ENCODE measurements at places on chromosomes 11 and 22. TPM values are rescaled to one million over a fixed set of nuclear protein-coding genes. Genes with fewer than 3 reads are reported as not detected.

GRCh38 chr11:125957618-125958332 lies 11.9 kb downstream of the VSIG10L2 start:
- DNase-seq = no peak

DNA sequence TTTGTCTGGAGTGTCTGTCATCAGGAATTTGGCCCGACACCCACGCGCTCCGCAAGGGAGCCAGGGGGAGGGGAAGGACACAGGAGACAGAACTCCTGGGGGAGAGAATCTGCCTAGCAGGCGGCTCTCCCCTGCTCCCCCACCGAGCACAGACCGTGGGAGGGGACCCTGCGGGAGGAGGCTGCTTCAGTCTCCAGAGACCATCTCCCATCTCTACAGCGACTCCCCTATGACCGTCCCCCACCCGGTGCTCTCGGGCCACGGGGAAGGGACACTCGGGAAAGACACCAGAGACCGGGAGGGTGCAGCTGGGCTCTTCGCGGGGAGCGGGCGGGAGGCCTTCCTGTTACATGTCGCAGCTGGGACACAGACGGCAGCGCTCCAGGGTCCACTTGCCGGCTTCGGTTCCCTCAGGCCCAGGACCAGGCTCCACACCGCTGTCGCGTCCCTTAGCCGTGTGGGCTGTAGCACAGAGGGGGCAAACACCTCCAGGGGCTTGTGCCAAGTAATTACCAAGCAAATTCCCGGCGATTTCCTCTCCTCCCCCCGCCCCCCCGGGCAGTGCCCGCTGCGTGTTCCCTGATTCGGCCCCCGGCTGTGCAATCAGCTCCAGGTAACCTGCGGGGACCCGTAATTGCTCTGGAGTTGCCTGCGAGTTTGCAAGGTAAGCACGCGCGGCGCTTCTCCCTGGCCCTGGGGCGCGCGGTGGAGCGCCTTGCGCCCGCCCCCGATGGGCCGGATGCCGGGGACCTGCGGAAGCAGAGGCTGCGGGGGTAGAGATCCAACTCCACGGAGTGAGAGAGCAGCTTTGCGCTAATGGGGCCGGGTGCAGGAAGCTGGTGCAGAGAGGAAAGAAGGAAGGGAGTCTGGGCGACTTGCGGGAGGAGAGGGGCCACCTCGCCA lies 155.1 kb upstream of the CADM1 start:
- no peak for DNase-seq

OR52A1 gene
- total RNA-seq = not detected

DNA sequence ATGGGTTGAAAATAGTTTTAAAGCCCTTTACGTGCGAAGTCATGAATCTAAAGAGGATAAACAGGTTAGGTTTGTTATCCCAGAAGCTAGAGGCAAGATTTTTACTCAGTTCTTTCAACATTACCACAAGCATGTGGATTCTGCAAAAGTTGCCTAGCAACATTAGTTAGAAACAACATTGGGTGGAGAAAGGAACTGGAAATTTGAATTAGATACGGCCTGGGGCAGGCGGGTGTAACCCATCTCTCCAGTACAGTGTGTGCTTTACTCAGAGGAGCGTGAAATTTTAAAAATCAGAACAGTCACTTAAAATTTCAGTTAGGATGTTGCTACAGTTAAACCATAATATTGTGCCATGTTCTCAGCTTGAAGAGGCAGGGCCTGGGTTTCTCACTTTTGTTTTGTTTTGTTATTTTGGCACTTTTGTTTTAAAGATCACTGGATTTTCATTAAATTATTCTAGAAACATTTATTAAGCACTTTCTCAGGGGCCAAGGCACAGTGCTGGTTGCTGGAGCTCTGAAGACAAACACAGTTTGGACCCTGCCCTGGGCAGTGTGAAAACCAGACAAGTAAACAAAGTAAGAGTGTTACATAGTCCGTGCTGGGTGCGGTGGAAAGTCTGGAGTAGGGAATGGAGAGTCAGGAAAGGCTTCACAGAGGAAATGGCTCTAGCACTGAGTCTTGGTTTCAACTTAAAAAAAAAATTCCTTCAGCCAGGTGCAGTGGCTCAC lies 4.4 kb upstream of the WEE1 start:
- peak; percentile 98 for DNase-seq

OR5AS1 gene
- total RNA-seq = not detected

DNA sequence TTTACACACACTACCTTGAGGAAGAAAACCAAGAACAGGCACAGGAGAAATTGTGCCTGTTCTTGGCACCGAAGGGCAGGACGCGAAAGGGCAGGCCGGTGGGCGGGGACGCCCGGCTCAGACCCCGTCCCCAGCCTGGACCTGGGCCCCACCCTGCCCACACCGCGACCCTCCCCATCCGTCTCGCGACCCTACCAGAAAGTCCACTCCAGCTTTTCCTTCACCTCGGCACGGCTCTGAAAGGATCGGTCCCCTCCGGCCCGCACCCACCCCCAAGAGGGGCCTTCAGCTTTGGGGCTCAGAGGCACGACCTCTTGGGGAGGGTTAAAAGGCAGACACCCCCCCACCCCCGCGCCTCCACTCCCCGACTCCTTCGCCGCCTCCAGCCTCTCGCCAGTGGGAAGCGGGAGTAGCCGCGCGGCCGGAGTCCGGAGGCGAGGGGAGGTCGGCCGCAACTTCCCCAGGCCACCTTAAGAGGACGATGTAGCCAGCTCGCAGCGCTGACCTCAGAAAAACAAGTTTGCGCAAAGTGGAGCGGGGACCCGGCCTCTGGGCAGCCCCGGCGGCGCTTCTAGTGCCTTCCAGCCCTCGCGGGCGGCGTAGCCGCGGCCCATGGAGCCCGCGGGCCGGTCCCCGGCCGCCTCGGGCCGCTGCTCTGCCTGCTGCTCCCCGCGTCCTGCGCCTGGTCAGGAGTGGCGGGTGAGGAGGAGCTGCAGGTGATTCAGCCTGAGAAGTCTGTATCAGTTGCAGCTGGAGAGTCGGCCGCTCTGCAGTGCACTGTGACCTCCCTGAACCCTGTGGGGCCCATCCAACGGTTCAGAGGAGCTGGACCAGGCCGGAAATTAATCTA lies 4.4 kb downstream of the SEC14L6 start:
- no peak for DNase-seq

GRCh38 chr11:70590356-70590991 lies 192.1 kb downstream of the CTTN start:
- no peak for DNase-seq

- DNase-seq = peak; percentile 48
Measured at GRCh38 chr22:29154364-29155048, 51.2 kb upstream of the EMID1 start.

PATE4 gene
- total RNA-seq = not detected

DNA sequence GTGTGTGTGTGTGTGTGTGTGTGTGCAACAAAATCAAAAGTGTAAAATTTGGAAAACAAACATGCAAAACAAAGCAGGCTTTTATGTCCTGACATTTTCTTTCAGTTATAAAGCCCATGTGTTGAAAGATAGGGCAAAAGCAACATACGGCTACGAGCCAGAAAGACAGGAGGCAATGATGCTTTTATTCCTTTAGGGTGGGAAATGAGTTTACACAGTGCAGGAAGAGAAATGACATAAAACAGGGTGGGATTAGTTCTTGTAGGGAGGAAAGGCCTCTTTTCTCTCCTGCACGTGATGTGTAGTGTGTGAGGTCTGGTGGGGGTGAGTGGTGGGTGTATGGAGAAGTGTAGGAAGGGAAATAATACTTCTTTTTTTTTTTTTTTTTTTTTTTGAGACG lies 29.4 kb downstream of the IL18 start:
- no peak for DNase-seq

KRTAP5-9 gene
- not detected for total RNA-seq

FOLR3 gene
- 11.6 TPM for total RNA-seq

Data from HFFc6 (cell line).